ENCODE measurements at places on chromosomes 1 and 21.

DNA sequence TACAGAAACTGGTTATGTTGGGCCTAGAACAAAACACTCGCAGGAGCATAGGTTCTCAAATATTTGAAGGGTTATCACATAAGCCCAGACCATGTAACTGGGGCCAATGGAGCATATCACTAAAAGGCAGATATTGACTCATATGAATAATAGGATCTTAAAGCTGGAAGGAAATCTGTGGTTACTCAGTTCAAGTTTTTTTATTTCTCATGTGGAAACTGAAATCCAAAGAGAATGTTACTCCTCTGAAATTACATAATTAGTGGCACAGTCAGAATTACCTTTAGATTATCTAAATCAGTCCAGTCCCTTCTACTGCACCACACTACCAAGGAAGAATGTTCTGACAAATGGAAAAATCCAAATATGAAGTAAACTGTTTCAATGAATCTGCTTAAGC lies 12.0 kb downstream of the SLAMF8 start:
- DNase-seq, result no peak

GRCh38 chr1:37481289-37482003 lies 7.1 kb downstream of the ZC3H12A start:
- no peak for DNase-seq

DNA sequence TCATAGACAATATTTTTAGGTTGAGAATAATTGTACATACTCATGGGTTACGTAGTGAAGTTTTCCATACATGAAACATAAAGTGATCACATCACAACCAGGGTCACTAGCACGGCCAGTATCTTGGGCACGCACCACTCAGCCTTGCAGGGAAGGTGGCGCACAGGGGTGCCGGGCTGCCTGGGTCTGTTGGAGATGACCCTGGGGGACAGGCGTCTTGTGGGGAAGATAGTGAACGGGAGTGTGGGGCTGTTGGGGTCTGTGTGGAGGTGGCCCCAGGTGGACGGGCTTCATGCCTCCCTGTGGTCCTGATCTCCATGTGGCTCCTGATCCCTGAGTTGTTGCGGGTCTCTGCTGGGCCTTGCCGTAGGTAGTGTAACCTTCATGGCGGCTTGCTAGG lies 38.3 kb upstream of the PRSS38 start:
- no peak for DNase-seq

DNA sequence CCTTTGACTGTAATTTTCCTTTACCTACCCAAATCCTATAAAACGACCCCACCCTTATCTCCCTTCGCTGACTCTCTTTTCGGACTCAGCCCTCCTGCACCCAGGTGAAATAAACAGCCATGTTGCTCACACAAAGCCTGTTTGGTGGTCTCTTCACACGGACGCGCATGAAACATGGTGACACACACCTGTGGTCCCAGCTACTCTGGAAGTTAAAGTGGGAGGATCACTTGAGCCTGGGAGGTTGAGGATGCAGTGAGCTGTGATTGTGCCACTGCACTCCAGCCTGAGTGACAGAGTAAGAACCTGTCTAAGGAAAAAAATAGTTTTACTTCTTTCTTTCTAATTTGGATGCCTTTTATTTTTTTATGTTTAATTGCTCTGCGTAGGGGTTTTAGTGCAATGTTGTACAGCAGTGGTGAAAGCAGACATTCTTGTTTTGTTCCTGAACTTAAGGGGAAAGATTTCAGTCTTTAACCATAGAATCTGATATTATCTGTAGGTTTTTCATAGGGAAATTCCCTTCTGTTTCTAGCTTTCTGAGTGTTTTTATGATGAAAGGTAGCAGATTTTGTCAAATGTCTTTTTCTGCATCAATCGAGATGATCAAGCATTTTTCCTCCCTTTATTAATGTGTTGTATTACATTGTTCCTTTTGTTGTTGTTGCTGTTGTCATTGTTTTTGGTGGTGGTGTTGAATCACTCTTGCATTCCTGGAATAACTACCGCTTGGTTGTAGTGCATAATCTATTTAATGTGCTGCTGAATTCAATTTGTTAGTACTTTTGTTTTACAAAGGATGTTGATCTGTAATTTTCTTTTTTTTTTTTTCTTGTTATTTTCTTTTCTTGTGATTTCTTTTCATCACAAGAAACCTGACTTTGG lies 497.4 kb downstream of the DISC1 start:
- DNase-seq, result no peak

DNA sequence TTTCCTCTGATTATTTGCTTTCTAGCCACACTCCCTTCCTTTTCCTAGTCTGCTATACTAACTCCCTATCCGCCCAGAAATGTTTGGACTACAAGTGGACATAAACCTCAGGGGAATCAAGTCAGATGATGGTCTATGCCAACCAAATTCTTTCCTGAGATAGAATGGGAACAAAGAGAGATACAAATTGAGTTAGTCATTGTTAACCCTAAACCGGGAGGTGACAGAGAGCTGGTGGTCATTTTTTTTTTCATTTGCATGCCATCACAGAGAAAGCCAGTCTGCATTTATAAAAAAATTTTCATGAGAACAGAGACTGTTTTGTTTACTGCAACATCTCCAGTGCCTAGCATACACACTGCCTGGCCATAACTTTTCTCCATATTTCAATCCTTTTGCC lies 35.0 kb downstream of the MYSM1 start:
- no peak for DNase-seq

- DNase-seq, result peak; percentile 25
Observed at GRCh38 chr1:9363061-9363471, 70.4 kb downstream of the SPSB1 start.

DNA sequence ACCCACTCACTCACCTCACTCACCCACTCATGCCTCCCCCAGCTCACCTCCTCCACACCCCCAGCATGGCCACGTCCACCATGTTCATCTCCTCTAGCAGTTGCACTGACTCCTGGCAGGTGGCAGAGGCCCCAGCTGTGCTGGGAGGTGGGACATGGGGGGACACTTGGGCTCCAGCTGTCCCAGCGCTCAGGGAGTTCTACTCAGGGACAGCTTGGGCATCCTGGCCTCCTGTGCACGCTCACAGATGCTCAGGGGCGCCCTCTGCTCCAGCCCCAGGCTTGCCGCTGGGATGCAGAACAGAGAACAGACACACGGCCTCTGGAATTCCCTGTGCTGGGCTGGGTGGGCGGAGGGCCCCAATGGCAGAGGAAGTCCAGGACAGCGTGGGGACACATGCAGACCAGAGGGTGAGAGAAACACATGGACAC lies 5.2 kb downstream of the KRTAP10-8 start:
- DNase-seq, result no peak

Measured in NCI-H2029 (cell line).